ENCODE measurements at places on chromosomes 6 and 20.
A peak's percentile ranks its signal among the peaks of the same experiment; 100 is the strongest.

DNA sequence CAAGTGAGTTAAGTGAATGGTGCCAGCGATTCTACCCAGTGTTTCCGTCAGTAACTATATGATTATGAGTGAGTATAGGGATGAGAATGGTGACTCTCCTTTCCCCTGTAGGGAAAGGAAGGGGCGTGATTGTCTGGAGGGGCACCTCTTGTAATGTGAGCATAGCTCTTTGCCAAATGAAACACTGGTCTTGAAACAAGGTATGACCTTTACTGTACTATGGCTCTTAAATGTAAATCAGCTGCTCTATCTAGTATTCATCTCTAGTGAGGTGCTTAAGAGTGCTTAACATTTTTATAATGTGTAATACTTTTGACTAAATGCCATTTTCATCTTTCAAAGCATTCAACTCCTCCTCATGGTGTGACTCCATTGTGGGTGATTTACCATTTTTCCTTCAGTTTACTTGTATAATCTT is 11.0 kb downstream of the PANK2 start:
- DNase-seq: peak; percentile 64

- peak; percentile 28 for DNase-seq
Measured at GRCh38 chr6:7008451-7008988, 99.2 kb upstream of the RREB1 start.

DNA sequence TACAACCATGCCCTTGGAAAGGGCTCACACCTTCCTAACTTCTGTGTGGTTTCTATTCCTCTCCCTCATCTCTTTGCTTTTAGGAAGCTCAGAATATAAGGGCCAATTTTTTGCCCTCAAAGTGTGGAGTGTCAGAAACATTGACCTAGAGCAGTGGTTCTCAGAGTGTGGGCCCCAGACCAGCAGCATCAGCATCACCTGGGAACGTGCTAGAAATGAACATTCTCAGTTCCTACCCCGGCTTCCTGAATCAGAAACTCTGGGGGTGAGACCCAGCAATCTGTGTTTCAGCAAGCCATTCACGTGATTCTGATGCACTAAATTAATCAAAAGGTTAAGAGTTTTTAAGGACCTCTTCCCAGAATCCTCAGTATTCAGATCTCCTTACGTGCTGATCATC is 47.9 kb upstream of the IL17A start:
- DNase-seq: no peak

DNA sequence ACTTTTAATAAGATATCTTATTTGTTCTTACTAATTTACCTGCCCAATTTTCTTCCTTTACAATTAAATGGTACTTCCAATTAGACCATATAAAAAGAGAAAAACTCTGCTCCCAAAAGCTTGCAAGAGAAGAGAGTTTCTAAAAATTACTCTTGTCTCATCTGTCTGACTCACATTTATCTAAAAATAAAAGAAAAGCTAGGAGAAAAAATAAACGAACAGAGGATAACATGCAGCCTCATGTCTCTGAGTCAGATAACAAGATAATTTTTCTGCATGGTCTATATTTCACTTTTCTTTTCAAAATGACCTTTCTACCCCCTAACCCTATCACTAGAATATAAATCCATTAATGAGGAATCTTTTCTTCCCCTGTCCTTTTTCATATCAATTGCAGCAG is 127.2 kb upstream of the TCF21 start:
- no peak for DNase-seq

- DNase-seq: no peak
Measured at GRCh38 chr6:1591243-1591642, 18.5 kb upstream of the FOXC1 start.

DNA sequence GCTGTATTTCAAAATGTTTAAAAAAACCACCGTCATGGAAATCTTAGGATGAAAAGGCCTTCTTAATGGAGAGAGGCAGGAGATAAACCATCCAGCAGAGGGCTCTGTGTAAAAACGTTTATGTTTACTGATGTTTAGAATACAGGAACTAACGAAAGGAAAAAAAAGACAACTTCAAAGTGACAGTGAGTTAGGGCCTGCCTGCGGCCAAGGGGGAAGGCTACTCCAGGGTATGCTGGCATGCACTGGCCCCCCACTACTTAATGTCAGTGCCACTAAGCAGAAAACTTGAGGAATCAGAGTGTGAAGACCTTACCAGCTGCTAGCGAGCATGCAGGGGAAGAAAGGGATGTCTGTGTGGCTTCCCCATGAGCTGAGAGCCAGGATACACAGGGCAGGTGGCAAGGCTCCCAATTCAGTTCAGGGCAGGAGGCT is 47.7 kb downstream of the AKAP7 start:
- no peak for DNase-seq

DNA sequence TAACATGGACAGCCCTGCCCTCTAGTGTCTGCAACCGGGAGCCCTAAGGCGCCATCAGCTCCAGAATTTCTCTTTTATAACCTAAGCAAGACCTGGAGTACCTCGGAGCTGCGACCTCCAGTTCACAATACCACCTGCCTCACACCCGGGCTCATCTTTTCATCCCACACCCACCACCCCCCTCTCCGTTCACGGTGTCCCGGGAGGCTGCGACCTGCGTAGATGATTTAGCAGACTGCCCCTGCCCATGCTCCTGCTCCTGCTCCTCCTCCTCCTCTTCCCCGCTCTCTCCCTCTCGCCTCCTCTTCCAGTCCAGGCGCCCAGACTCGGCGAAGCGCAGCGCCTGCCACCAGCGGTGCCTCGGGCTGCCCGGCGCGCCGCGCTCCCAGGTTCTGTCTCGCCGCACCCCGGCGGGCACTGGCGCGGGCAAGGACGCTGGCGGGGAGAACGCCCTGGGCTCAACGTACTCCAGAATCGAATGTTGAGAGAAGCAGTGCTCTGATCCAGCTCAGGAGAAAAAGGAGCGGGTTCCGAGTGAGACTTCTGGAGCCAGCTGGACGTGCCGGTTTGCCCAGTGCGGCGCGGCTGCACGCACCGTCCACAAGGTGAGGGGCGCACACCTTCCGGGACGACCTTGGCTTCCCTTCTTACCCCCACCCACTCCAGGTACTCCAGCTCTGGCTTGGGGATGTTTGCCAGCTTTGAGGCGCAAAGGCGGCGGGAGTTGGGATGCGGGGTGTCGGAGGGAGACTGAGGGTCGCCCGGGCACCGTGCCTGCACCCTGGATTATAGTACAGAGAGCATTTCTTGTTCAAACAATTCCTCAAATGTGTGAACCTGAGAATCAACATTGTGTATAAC is at the start of gene HTR1E:
Gene HTR1E (plus strand): TSS at position 310 of the 861 bp plus-strand sequence. CDS start 77,807 bp downstream, outside the sequence.
- no peak for DNase-seq

- no peak for DNase-seq
Measured at GRCh38 chr20:8808202-8808535, 260.7 kb upstream of the PLCB4 start.

- DNase-seq: no peak
Measured at GRCh38 chr20:62314711-62315302, 12.0 kb downstream of the ADRM1 start.

- no peak for DNase-seq
Measured at GRCh38 chr6:129543981-129544380, 166.0 kb downstream of the ARHGAP18 start.

DNA sequence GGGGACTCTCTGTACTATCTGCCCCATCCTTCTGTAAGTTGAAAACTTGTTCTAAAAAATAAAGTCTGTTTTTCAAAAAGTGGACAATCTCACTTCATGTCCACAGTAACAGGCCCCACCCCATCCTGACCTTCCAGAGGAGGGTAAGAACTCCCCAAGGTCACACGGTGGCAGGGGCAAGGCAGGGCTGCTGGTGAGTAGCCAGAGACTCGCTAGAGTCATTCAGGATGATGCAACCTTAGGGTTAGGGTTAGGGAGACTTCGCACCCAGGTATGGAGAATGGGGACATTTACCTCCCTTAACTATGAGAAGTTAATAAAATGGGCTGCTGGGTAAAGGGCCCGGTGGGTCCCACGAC is 15.4 kb downstream of the PEDS1 start:
- DNase-seq: no peak

DNA sequence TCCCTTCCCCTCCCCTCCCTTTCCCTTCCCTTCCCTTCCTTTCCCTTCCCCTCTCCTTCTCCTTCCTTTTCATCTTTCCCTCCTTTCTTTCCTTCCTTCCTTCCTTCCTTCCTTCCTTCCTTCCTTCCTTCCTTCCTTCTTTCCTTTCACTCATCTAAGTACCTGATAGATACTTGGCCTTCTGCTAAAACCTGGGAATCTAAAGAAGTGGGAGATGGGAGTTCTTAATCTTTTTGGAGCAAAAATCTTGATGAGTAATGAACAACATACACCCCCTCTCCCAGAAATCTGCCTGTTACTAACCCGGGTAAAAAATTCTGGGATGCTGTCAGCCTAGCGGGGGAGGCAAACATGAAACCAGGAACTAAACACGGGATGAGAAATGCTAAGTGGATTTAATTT is 100.7 kb downstream of the VEGFA start:
- DNase-seq: no peak

GRCh38 chr20:35240811-35241293 is 14.4 kb downstream of the MMP24 start:
- no peak for DNase-seq

DNA sequence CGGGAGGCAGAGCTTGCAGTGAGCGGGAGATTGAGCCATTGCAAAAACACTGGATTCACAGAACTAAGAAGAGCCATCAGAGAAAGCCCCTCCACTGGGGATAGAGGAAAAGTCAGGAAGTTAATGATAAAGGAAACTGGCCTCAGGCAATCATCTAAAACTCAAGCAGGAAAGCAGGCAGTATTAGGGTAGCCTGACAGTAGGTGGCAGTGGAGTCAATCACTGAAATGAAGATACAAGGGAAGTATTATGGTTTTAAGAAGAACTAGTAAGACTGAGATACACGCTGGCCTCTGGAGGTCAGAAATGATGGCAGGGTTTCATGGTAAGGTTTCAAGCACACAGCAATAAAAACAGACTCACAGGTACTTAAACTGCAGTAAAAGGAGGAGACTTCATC is 578.3 kb downstream of the HACE1 start:
- no peak for DNase-seq

All from NCI-H187 (cell line).